ENCODE measurements at places on chromosomes 5 and 9.

DNA sequence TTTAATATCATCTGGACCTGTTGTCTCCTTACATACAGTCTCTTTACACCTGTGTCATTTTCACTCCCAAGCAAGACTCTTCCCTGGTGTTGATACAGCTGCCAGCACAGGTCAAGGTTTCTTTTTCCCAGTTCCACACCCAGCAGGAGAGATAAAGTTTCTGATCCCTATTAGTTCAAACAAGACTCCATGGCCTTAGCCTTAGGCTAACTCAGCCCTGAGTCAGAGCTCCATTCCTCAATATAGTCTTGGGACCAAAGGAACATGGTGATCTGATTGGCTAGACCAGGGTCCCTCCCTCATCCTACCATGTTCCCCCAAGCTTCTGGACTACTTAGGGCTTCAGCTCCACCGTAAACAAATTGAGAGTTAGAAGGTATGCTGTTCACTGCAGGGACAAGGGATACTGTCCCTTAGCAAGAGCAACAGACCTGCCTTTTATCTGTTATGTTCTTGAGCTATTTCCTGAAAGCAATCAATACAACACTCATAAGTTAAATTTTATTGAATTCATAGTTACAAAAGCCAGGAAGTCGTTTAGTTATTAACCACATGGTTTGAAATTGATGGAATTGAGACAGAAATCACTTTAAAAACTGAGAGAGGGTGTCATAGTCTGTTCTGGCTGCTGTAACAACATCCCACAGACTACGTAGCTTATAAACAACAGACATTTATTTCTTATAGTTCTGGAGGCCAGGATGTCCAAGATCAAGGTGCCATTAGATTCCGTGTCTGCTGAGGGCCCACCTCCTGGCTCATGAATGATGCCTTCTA, 20.5 kb downstream of the SLC1A1 start:
- DNase-seq = no peak

DNA sequence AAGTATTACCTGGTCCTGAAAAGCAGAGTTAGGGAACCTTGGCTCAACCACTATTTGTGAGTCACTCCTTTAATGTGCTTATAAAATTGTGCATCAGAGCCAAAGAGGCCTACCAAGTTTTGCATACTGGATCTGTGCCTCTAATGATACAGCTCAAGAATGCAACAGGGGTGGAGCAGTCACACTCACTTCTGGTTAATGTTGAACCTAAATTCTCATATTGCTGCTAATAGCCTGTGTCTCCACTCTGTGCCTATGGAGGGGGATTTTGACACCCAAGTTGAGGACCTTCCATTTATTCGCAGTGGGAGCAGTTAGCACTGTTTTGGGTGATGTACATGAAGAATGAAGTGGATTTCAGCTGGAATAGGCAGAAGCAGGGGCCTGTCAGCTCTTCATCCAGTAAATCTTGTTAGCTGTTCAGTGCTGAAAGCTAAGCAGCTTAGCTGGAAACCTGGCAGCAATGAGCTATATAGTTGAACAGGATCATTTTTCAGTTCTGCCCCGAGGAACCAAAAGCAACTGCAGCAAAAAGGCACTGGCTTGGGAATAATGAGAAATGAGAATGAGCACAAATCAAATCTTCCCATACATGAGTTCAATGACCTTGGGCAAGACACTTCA, 9.7 kb downstream of the SH3TC2 start:
- no peak for DNase-seq

DNA sequence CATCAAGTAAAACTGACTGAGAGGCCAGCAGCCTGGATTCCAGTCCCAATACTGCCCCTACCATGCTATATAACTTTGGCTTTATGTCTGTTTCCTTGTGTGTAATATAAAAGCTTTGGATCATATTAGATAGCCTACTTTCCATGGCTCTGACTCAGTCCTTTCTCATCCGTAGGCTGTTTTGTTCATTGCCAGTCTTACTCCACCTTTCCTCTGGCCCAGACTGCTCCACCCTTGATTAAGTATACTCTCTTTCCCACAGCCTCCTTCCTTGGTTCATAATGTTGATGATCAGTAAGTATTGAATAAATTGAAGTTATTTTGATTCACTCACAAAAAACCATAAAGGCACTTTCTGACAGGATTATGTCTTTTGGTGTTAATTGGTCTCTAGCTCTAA, 1.5 kb upstream of the MRPS30 start:
- no peak for DNase-seq

DNA sequence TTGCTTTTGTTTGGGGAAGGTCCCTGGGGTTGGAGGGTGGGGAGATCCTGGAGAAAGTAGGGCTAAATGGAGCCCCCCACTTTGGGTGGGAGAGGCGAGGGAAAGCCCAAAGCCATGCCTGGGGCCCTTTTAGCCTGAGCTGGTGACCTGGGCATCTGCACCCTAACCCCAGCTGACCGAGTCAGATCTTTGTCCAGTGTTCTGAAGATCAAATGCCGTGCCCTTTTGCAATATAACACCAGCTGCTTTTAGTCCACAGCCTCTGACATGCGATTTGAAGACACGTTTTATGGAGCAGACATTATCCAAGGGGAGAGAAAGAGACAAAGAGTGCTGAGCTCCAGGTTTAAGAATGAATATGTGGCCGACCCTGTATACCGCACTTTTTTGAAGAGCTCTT, 416.5 kb downstream of the KDM4C start:
- DNase-seq = no peak

DNA sequence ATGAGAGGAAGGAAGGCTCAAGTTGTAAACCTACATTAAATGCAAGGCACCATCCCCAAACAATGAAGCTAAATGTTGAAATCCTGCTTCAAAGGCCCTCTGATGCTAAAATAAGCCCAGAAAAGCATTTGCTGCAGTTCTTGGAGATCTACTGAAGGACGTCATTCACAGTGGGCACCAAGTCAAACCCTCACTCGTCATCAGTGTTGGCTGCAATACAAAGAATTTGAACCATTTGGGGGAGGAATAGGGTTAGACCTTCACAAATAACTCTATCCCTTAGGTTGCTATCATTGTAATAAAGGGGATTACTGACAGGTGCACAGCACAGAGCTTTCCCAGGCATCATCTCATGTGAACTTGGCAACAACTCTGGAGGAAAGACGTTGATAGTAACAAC, 9.3 kb upstream of the MEGF9 start:
- no peak for DNase-seq

DNA sequence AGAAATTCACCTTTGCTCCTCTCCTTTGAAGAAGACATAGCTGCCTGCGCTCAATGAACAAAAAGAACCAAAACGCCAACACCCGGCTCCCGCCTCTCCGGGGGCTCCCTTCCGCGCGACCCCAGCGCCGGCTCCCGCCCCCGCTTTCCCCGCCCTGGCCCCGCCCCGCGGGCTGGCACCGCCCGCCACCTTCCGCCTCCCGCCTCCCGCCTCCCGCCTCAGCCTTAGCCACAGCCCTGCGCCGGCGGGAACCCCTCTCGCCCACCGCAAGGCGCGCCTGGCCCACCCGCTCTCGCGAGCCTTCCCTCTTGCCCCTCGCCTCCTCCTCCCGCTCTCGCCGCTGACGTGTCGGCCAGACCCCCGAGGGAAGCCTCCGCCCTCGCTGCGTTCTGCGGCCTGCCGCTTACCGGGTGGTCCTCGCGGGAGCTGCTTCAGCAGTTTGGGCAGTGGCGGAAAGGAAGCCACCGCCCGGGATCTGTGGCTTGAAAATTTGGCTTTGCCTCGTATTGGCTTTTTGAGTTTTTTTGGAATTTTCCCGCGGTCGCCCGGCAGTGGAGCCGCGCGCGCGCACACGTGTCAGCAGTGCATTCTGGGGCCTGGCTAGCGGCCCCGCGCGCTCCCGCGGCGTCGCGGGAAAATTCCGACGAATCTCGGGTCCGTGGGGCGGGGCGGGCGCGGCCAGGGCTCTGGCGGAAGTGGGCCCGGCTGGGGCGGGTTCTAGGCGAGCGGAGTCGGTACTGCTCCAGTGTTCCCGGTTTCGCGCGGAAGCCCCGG, at the start of gene FANCC:
Gene FANCC, minus strand, starts transcription at position 591 of the 774 bp plus-strand sequence. CDS start 68,418 bp downstream, outside the sequence.
- DNase-seq = peak; percentile 87

GRCh38 chr5:116970318-116970717, 395.7 kb upstream of the SEMA6A start:
- no peak for DNase-seq

DNA sequence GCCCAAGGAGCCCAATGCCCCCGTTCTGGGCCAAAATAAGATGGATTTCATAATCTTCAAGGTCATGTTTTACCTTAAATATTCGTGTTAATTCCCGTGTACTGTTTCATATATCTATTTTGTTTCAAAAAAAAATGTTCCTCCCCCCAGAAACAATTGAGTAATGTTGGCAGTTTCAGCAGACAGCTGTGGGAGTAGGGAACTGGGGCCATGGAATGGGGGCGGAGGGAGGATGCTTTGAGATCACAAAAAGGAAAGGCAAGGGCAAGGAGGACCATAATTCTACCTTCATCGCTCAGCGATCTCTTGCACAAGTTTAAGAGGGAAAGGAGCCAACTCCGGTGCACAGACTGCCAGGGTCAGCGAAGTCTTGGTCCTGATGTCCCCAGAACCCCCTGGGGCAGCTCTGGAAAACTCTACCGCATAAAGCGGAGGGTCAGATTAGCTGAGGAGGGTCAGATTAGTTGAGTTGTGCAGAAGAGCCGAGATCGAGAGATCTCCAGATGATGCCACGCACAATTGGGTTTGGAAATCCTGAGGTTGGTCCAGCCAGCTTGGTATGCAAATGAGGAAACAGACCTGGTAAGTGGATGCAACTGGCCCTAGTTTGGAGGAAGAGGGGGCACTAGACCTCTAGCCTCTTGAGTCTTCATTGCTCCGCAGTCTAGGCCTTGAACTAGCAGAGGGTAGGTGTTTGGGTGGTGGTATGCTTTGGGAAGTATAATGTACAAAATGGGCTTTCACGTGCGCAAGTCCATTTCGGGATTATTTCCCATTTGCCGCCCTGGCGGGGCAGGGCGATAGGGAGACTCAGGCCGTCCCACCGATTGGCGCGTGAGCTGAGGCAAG, 24.0 kb downstream of the CDKN2A start:
- DNase-seq = no peak

GRCh38 chr9:93479726-93480125, 26.3 kb upstream of the FAM120AOS start:
- no peak for DNase-seq

DNA sequence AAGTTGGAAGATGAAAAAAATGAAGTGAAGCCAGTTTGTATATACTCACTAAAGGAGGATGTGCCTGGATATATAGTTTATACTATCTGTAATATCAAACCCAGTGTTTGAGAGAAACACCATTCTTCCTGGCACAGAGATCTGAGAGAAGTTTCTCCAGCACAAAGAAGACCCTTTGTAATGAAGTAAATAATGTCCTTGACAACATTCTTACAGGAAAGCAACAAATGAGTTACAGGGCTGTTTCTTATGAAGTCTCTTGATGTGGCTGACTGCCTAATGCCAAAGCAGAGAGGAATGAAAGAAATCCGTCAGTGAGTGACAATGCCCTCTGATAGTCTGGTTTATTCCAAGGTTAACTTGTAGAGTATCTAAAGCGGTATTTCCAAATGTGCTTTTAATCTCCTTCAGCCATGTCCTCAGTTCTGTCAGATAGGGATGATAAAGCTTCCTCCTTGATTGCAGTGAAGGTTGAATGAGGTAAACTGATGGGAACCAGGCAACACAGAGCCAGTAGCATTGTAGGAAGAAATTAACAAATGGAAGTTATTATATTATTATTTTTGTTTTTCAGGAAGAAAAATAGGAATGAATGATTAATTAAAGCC, 123.1 kb upstream of the ZNF608 start:
- DNase-seq = no peak

DNA sequence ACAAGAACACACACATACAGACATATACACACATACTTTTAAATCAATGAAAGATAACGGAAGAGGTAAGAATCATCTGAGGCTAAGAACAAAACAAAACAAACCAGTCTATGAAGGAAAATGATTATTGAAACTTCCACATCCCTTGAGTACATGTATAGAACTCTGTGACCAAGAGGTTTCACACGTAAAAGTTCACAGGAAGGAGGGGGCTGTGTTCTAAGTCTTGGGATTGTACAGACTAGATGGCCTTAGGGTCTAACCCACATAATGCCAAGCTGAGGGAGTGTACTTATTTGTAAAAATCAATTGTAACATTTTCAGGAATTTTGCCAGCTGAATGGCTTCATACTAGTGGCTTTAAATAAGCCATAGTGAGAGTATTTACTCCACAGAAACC, 144.4 kb upstream of the IFNE start:
- DNase-seq = no peak

GRCh38 chr9:113541019-113541900, 77.7 kb downstream of the RGS3 start:
- DNase-seq = no peak

GRCh38 chr9:85137696-85138095, 468.2 kb downstream of the NTRK2 start:
- no peak for DNase-seq

DNA sequence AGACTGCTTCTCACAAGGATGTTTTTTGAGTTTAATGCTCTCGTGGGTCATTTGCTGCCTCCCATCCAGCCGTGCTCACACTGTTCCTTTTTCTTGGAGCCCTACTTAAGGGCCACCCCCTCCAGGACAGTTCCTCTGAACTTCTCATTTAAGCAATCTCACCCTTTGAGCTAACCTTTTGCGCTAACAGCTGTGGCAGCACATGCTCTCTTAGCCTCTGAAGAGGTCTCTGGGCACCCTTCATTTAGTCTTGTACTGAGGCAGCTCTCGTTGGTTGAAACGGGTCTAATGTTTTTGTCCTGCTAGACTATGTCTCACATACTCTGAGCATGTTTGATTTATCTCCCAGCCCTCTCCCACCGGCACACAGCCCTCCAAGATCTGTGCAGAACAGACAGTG, 11.8 kb downstream of the ALDH1B1 start:
- DNase-seq = no peak

GRCh38 chr5:95283761-95284571, 928 bp downstream of the MCTP1 start:
- no peak for DNase-seq

GRCh38 chr9:114117996-114118830, 19.1 kb upstream of the KIF12 start:
- DNase-seq = no peak

- no peak for DNase-seq
Measured at GRCh38 chr5:128271859-128272464, 188.4 kb downstream of the SLC12A2 start.

- no peak for DNase-seq
Measured at GRCh38 chr5:112616812-112617547, 120.7 kb upstream of the APC start.

GRCh38 chr5:175214152-175214551, 229.8 kb downstream of the DRD1 start:
- no peak for DNase-seq

DNA sequence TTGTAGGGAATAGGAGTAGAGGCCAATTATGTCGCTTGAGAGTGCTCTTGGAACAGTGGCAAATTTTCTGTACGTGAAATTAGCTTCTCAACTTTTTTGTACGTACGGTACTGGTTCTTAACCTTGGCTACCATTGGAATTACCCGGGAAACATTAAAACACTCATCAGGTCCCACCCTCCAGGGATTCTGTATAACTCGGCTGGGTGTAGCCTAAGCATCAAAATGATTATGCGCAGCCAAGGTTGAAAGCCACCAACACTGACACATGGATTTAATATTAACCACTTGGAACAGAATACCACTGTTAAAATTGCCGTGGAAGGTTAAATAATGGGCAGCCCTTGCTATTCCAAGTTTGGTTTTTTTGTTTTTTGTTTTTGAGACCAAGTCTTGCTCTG, 17.4 kb downstream of the DNAJA1 start:
- no peak for DNase-seq
